Lung microvascular endothelial cell (primary cell): ENCODE measurements at places on chromosomes 5 and 9.

DNA sequence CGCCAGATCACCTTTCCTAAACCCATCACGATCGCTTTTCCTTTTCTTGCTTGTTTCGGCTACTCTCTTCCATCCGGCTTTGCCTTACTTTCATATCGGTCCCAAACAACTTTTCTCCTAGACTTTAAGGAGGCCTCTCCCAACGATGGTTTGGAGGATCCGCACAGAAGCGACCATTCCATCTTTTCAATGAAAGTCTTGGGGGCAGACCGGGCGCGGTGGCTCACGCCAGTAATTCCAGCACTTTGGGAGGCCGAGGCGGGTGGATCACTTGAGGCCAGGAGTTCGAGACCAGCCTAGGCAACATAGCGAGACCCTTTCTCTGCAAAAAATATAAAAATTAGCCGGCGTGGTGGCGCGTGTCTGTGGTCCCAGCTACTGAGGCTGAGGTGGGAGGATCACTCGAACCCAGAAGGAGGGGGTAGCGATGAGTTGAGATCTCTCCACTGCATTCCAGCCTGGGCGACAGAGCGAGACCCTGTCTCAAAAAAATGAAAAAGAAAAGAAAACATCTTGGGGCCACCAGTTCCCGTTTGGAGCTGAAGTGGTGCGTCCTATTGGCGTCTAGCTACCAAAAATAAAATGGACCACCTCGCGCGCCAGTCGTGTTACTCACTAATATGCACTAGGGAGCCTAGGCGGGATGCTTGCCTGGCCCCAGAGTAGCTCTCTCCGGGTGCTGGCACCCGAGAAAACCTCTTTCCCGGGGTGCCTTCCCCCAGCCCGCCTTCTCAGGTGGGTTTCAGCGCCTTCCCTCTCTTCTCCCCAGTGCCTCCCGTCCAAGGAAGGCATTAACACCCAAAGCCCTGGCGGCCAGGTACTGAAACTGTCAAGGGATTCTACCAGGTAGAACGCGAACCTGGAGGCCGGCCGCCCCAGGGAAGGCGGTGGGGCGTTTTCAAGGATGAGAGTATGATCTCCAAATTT is 800 bp upstream of the AP3B1 start:
- peak; percentile 5 for DNase-seq

DNA sequence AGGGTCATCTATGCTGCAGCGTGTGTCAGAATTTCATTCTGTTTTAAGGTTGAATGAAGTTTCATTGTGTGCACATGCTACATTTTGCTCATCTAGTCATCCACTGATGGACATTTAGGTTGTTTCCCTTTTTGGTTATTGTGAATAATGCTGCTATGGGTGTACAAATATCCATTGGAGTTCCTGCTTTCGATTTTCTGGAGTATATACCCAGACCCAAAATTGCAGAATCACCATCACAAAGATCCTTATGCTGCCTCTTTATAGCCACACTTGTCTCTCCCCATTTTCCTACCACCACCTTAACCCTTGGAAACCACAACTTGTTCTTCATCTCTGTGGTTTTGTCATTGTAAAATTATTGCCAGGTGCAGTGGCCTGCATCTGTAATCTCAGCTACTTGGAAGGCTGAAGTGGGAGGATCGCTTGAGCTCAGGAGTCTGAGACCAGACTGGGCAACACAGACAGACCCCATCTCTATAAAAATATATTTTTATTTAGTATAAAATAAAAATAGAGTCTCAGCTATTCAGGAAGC is 166.2 kb downstream of the HSD17B3 start:
- DNase-seq: no peak

DNA sequence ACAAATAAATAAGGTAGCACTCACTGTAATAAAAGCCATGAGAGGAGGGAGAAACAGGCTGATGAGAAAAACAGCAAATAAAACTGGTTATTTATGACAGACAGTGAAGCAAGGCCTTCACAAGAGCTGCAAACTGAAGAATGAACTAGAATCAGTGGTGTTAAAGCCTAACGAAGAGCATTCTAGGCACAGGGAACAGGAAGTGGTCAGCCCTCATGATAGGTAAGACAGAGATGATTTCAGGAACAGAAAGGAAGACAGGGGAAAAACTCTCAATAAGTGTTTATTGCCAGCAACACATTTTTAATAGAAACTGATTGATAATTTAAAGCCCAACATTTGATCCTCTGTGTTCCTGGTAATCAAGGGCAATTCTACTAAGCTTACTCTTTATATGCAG is 124.5 kb downstream of the EDIL3 start:
- DNase-seq: no peak

DNA sequence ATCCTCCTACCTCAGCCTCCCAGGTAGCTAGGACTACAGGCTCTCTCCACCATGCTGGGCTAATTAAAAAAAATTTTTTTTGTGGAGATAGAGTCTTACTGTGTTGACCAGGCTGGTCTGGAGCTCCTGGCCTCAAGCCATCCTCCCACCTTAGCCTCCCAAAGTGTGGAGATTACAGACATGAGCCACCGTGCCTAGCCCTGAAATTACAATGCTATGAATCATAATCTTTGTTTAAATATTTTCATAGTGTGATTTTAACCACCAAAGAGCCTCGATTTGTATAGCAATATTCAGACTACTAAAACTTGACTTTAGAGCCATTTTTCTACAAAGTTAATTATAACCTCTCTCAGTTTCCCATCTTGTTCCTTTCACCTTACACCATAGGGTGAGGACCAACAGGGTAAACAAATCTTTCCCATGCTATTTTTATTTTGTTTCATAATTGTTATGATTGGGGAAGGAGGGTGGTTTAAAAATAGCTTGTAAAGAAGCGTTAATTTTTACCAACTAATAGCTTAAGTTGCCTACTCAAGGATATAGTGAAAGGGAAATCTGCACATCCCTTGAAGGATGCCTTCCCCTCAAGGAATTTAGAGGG is 32.7 kb downstream of the UBE2D2 start:
- DNase-seq: no peak

GRCh38 chr5:169881702-169882303 is 98.5 kb downstream of the INSYN2B start:
- no peak for DNase-seq

DNA sequence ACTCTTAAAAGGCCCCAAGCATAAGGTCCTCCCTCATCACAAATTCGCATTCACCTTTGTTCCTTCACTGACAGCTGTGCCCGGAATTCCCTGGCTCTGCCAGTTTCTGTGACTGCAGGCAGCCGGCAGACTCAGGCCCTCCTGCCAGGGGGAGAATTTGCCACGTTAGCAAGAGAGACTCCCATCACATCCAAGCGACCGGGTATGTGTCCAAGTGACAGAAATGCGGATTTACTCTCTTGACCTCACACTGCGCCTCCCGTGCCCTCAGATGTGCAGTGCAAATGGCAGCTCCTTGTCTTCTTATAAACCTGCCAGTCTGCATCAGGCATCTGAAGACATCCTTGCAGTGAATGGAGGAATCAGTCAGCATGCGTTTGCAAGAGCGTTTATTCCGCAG is 187.1 kb upstream of the WWC1 start:
- no peak for DNase-seq

- no peak for DNase-seq
Measured at GRCh38 chr5:72505539-72506157, 1.6 kb downstream of the ZNF366 start.

DNA sequence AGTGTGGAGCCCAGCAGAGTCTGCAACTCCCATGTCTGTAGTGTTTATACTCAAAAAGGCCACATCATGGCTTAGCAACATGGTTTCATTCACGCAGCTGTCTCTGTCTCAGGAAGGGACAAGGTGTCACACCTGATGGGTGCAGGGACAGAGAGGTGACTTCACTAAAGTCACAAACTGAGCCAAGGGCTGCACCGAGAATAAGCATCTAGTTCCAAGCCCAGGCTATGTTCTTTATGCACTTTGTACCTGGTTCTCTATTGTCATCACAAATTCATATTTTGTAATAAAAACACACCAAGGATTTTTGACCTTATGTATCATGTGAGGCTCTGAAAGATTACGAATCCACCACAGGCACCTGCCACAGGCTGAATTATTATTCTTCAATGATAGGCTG is 64.9 kb upstream of the STK32A start:
- DNase-seq: no peak
